Activated CD4-positive, alpha-beta T cell treated with anti-CD3 and anti-CD28 coated beads for 1 hour (primary cell): ENCODE measurements at places on chromosomes 3 and 15.

DNA sequence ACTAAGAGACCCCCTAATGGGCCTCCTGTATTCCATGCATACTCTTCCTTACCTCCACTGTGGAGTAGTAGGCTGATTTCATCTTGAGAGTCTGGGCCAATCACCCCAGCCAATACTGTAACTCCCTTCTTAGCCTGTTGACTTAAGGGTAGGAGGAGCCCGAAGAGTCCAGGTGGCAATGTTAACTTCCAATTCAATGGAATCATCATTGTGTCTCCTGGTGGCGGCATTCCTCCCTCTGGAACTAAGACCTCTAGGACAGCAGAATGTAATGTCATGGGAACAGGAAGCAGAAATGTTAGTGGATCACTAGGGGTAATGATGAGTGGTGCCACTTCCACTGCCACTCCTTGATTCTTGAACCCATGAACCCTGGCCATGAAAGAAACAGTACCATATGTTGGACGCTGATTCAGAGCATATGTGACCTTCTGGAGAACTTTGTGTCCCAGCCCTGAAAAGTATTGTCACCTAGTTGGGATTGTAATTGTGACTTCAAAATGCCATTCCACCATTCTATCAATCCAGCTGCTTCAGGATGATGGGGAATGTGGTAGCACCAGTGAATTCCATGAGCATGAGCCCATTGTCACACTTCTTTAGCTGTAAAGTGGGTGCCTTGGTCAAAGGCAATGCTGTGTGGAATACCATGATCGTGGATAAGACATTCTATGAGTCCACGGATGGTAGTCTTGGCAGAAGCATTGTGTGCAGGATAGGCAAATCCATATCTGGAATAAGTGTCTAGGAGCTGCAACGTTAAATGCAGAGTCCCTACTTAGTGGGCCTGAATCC lies 24.9 kb downstream of the NAALADL2 start:
- no peak for DNase-seq

DNA sequence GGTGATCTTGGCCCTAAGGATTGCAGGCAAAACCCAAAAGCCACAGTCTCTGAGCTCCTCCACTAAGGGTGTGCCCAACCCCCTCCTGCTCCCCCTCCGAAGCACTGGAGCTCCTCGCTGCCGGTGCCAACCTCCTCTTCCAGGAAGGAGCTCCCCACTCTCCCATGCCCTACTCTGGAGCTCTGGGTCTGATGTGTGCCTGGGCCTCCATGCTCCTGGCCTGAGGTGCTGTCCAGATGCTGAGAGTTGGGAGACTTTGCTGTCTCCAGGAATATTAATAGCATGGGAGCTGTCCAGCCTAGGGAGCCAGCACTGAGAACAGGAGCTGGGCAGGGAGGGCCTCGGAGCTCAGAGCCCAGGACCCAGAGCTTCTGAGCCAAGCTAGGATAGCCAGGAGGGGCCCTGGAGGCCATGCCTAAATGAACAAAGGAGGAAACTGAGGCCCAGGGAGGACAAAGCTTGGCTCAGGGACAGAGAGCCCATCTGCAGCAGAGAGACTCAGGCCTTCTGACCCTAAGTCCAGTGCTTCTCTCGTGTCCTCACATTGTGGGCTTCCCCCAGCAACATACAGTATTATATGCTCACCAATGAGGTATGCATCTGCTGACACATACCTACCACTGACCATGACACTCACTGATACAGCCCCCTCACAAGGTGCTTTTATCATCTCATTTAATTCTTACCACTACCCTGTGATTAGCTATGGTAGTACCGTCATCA lies 36.9 kb upstream of the HERC1 start:
- no peak for DNase-seq

- DNase-seq, result no peak
Measured at GRCh38 chr15:98728082-98728810, 79.9 kb downstream of the IGF1R start.

DNA sequence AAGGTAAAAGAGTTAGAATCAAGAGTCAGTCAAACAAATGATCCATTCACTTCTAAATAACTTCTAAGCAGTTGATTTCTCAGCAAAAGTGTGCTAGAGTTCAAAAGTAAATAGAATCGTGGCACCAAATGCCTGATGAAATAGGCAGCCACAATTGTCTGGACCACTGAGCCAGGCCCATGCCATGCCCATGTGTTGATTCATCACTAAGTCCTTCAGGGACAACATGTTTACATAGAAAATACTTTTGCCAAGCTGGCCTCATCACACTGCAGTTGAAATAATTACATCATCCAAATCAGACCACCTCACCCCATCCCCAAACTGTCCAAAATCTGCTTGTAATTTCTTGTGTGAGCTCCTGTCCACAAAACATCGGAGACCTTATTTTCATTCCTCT lies 216.3 kb downstream of the IGSF11 start:
- no peak for DNase-seq

DNA sequence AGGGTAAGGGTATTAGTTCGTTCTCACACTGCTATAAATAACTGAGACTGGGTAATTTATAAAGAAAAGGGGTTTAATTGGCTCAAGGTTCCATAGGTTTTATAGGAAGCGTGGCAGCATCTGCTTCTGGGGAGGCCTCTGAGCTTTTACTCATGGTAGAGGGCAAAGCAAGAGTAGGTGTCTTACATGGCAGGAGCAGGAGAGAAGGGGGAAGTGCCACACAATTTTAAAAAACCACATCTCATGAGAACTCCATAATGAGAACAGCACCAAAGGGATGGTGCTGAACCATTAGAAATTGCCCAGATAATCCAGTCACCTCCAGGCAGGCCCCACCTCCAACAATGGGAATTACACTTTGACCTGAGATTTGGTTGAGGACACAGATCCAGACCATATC lies 12.2 kb downstream of the RNF111 start:
- DNase-seq, result no peak

DNA sequence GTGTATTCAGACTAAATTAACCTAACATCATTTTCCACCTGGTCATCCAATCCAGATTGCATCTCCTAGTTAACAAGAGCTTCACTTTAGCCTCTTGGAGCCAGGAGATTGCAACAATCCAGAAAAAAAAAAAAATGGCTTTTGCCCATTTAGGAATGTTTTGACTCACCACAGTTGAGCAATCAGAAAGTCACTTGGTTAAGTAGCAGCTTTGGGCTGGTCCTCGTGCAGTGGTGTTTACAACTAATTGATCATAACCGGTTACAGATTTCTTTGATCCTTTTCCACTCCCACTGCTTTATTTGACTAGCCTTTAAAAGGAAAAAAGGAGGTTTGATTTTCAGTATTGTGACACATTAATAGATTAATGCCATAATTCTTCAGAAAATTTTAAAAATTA lies 688.8 kb upstream of the CCDC54 start:
- DNase-seq, result no peak

DNA sequence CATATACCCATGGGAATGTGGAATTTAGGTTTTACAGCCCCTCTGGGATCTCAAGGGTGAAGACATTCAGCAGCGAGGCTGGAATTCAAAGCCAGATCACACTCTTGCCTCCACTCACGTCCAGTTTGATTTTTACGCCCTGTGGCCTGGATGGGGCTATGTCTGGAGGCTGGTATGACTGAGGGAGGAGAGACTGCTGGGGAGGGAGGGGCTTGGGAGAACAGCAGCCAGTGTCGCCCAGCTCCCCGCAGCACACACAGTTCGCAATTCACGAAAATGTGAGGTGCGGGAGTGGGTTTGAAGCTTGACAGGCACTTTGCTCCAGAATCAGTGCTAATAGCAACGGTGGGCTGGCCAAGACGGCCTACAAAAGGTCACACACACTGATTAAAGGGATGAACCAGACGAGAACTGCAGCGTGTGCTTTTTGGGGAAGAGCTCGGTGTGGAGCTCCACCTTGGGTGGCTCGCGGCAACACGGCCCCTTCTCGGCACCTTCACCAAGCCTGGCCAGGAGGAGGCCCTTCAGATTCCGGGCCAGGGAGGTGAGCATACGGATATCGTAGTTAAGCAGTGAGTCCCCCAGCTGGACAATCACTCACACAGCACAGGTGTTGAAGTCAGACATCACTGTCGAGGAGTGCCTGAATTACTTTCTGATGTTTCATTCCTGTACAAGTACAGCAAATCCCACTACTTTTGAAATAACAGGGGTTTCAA lies 16.4 kb downstream of the EHD4 start:
- DNase-seq, result no peak

GRCh38 chr3:95434491-95434890 lies 1371.6 kb downstream of the NSUN3 start:
- no peak for DNase-seq

- DNase-seq, result no peak
Measured at GRCh38 chr15:65578904-65579728, 31.8 kb downstream of the INTS14 start.

GRCh38 chr15:52243697-52244555 lies 51.7 kb downstream of the MYO5C start:
- no peak for DNase-seq

DNA sequence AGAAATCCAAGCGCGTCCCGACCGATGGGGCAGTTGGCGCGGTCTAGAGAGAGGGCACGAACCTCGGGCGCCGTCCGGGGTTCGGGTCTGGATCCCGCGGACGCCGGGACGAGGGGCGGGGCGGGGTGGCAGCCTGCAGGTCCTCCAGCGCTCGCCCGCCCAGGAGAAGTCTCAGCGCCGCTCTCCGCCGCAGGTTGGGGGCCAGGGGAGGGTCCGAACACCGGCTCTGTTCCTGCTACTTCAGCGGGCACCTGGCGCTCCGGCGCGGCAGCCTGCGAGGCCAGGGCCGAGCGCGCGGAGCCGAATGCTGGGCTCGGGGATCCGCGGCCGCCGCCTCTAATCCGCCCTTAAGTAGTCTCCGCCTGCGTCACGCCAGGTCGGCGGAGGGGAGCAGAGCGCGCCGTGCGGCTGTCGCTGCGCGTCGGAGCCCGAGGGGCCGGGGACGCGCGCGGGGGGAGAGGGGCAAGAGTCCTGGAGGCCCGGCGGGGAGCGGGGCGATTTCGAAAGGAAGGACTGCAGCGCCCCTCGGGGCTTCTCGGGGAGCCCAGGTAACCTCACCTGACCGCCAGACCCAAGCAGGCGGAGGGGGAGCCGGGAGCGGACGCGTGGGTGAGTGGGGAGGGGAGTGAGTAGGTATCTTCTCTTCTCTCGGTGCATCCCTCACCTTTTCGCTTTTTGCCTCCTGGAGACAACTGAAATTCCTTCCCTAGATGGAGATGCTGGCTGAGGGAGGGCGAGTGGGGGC lies at the start of gene GJD2:
TSS of gene GJD2 (minus strand) at position 325 of the 745 bp plus-strand sequence. CDS start 510 bp downstream, outside the sequence.
- no peak for DNase-seq

DNA sequence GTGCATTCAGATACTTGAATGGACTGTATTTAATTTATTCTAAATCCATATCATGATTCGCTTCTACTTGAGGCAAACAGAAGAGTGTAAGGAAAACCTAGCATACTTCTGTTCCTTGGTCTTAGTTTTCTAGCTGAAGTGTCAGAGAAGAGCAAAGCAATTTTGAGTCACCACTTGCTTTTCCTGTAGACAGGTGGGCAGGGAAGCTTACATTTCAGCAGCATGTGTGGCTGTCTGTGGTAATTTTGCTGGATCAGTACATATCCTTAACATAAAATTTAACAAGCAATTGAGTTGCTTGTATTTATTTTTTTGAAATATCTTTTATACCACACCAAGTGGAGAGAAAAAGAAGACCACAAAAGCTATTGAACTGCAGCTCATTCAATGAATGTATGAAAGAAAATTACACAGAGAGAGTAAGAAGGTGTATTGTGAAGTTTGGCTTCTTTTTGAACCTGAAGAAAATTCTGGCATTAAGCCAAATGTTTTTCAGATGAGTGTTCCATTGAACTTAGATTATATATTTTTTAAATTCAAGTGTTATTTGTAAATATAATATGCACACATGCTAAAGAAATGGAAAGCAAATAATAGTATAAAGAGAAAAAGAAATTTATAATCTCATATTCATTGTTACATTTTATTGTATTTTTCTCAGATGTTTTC lies 747.6 kb downstream of the NAALADL2 start:
- no peak for DNase-seq

GRCh38 chr15:81053621-81054020 lies 52.9 kb downstream of the TLNRD1 start:
- no peak for DNase-seq

DNA sequence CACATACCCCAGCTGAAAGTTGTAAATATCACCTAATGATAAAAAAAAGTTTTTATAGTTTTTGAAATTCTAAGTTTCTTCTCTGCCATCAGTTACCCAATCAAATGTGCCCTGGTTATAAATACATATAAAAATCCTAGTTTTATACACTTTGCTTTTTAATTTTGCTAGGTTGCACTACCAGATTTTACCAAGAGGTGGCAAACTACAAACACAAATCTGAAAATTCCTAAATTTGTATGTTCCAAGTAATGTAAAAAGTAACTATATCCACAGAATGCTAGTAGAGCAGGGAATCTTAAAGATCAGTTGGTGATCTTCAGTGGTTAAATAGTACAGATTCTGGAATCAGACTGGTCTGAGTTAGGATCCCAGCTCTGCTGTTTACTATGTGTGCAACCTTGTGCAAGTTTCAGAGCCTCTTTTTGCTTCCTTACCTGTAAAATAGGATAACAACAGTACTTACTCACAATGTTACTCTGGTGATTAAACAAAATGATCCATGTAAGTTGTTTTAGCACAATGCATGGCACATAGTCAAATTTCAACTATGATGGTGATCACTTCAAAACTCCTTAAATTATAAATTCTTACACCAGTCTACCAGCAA lies 11.0 kb downstream of the TRPM7 start:
- no peak for DNase-seq

GRCh38 chr3:43970351-43970750 lies 271.3 kb upstream of the TOPAZ1 start:
- DNase-seq, result no peak

- DNase-seq, result no peak
Measured at GRCh38 chr15:39583596-39584265, 2.9 kb downstream of the THBS1 start.

- no peak for DNase-seq
Measured at GRCh38 chr3:154061001-154061370, 60.2 kb upstream of the ARHGEF26 start.

DNA sequence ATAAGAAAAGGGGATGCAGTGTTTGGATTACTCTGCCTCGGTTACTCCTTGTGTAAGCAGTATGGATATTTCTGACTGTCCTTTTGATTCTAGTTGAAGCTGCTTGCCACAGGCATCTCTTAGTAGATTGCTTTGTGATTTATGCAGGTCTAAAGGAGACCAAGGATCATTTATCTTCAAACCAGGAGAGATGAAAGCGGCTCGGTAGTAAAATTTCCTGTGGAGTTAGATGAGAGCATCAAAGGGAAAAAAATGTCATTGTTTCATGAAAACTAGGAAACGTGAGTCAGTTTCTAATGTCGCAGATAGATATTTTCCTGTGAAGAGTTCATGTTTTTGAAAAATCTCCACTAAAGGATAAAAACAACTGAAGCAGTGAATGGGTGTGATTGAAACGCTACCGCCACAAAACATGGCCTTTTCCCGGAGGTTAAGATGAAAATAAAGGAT lies 254.0 kb upstream of the TBL1XR1 start:
- DNase-seq, result no peak

- no peak for DNase-seq
Measured at GRCh38 chr3:159499031-159499793, 489.4 kb upstream of the IL12A start.

- no peak for DNase-seq
Measured at GRCh38 chr3:41324156-41324475, 124.8 kb downstream of the CTNNB1 start.

GRCh38 chr3:132183811-132184210 lies 133.4 kb upstream of the ACP3 start:
- DNase-seq, result no peak

- peak; percentile 12 for DNase-seq
Measured at GRCh38 chr15:57866149-57866736, 159.7 kb downstream of the POLR2M start.
